CD4-positive, alpha-beta T cell (primary cell): ENCODE measurements at places on chromosomes 1 and 21. TPM values are rescaled to one million over a fixed set of nuclear protein-coding genes. Genes with fewer than 3 reads are reported as not detected.

- peaks cover 64% of the 10 kb centered on the region for H3K4me1 ChIP-seq
- peak; percentile 33 for DNase-seq
- no peaks in the 10 kb centered on the region for H3K36me3 ChIP-seq
- peaks cover 91% of the 10 kb centered on the region for H3K27me3 ChIP-seq
- no peak overlapping the region for H3K4me3 ChIP-seq
Measured at GRCh38 chr1:63320022-63320721, 2.2 kb upstream of the FOXD3 start.

The GJA5 gene
- total RNA-seq: not detected

DNA sequence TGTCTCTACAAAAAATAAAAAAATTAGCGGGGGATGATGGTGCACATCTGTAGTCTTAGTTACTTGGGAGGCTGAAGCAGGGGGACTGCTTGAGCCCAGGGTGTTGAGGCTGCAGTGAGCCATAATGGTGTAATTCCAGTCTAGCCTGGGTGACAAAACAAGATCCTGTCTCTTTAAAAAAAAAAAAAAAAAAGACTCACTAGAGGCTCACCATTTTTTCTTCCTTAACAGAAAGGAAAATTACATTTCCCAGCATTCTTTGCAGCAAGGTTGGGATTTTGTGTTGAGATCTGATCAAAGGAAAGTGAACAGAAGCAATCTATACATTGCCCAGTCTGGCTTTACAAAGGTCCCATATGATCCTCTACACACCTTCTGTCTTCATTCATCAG lies 21.5 kb downstream of the GFI1 start:
- H3K4me3 ChIP-seq: no peak overlapping the region
- H3K4me1 ChIP-seq: peaks cover 31% of the 10 kb centered on the region
- H3K27ac ChIP-seq: no peak overlapping the region
- DNase-seq: no peak
- no peaks in the 10 kb centered on the region for H3K36me3 ChIP-seq

GRCh38 chr1:173581383-173582079 lies 21.3 kb downstream of the SLC9C2 start:
- no peak for DNase-seq
- no peak overlapping the region for H3K27ac ChIP-seq
- H3K27me3 ChIP-seq: no peaks in the 10 kb centered on the region

- H3K27me3 ChIP-seq: peaks cover 2% of the 10 kb centered on the region
- no peak overlapping the region for H3K4me3 ChIP-seq
- H3K4me1 ChIP-seq: no peaks in the 10 kb centered on the region
- no peak overlapping the region for H3K27ac ChIP-seq
- no peaks in the 10 kb centered on the region for H3K36me3 ChIP-seq
Measured at GRCh38 chr1:54557671-54558355, 9.8 kb downstream of the ACOT11 start.

The PLPPR4 gene
- total RNA-seq: not detected

The ATP1A4 gene
- not detected for total RNA-seq

DNA sequence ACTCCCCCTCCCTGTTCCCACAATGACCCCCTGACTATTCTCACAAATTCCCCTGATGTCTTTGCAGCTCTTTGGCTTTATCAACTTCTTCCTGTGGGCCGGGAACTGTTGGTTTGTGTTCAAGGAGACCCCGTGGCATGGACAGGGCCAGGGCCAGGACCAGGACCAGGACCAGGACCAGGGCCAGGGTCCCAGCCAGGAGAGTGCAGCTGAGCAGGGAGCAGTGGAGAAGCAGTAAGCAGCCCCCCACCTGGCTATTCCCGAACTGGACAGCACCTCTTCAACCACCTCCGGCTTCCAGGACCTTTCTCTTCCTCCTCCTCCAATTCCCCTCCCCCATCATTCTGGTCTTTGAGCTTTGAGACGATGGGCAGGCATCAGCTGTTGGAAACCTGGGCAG lies 4.4 kb upstream of the ATXN7L2 start:
- no peaks in the 10 kb centered on the region for H3K36me3 ChIP-seq
- DNase-seq: no peak
- peaks cover 18% of the 10 kb centered on the region for H3K4me1 ChIP-seq
- no peak overlapping the region for H3K27ac ChIP-seq
- peaks cover 12% of the 10 kb centered on the region for H3K27me3 ChIP-seq

- no peaks in the 10 kb centered on the region for H3K27me3 ChIP-seq
- H3K4me3 ChIP-seq: no peak overlapping the region
Measured at GRCh38 chr1:36136535-36136934, 11.5 kb upstream of the COL8A2 start.

GRCh38 chr1:30896905-30897304 lies 11.7 kb downstream of the SDC3 start:
- H3K27me3 ChIP-seq: no peaks in the 10 kb centered on the region
- DNase-seq: no peak
- no peak overlapping the region for H3K4me3 ChIP-seq
- peaks cover 2% of the 10 kb centered on the region for H3K4me1 ChIP-seq
- H3K27ac ChIP-seq: no peak overlapping the region

- no peak for DNase-seq
- H3K27me3 ChIP-seq: no peaks in the 10 kb centered on the region
- H3K36me3 ChIP-seq: no peaks in the 10 kb centered on the region
- H3K4me1 ChIP-seq: no peaks in the 10 kb centered on the region
- H3K27ac ChIP-seq: no peak overlapping the region
- H3K4me3 ChIP-seq: no peak overlapping the region
Measured at GRCh38 chr1:187654635-187655034, 825.9 kb downstream of the PLA2G4A start.

DNA sequence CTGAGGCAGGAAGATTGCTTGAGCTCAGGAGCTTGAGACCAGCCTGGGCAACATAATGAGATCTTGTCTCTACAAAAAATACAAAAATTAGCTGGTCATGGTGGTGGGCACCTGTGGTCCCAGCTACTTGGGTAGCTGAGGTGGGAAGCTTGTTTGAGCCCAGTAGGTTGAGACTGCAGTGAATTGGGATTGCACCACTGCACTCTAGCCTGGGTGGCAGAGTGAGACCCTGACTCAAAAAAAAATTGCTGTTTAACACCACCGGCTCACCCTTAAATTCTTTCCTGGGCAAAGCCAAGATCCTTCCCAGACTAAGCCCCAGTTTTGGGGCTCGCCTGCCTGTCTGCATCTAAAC lies 6.6 kb upstream of the NSUN4 start:
- H3K27ac ChIP-seq: no peak overlapping the region
- H3K4me3 ChIP-seq: no peak overlapping the region
- H3K36me3 ChIP-seq: no peaks in the 10 kb centered on the region

- H3K27ac ChIP-seq: no peak overlapping the region
- no peak for DNase-seq
Measured at GRCh38 chr1:11377001-11377583, 101.9 kb upstream of the DISP3 start.

GRCh38 chr1:205597691-205598314 lies 34.0 kb downstream of the ELK4 start:
- no peak overlapping the region for H3K27ac ChIP-seq
- H3K27me3 ChIP-seq: no peaks in the 10 kb centered on the region
- H3K36me3 ChIP-seq: peaks cover 31% of the 10 kb centered on the region
- peaks cover 11% of the 10 kb centered on the region for H3K4me1 ChIP-seq
- no peak for DNase-seq

- peaks cover 26% of the 10 kb centered on the region for H3K4me1 ChIP-seq
- no peak overlapping the region for H3K27ac ChIP-seq
- no peaks in the 10 kb centered on the region for H3K27me3 ChIP-seq
- peaks cover 12% of the 10 kb centered on the region for H3K36me3 ChIP-seq
Measured at GRCh38 chr1:43834280-43835081, 99.1 kb upstream of the ARTN start.

GRCh38 chr1:115768549-115768948 lies at the start of gene CASQ2:
Gene CASQ2 (minus strand): TSS chr1:115768714. CDS start chr1:115768541, 173 bp downstream.
- no peak for DNase-seq
- peaks cover 6% of the 10 kb centered on the region for H3K27me3 ChIP-seq
- no peak within 1 kb of the TSS for H3K27ac ChIP-seq
- H3K4me1 ChIP-seq: peaks cover 3% of the 10 kb centered on the region
- no peaks in the 10 kb centered on the region for H3K36me3 ChIP-seq
- H3K4me3 ChIP-seq: no peak within 1 kb of the TSS

- H3K27ac ChIP-seq: no peak overlapping the region
- H3K27me3 ChIP-seq: no peaks in the 10 kb centered on the region
- DNase-seq: no peak
- peaks cover 4% of the 10 kb centered on the region for H3K36me3 ChIP-seq
Measured at GRCh38 chr1:110394493-110394820, 3.6 kb upstream of the SLC16A4 start.

The KRTAP10-5 gene
- not detected for total RNA-seq

DNA sequence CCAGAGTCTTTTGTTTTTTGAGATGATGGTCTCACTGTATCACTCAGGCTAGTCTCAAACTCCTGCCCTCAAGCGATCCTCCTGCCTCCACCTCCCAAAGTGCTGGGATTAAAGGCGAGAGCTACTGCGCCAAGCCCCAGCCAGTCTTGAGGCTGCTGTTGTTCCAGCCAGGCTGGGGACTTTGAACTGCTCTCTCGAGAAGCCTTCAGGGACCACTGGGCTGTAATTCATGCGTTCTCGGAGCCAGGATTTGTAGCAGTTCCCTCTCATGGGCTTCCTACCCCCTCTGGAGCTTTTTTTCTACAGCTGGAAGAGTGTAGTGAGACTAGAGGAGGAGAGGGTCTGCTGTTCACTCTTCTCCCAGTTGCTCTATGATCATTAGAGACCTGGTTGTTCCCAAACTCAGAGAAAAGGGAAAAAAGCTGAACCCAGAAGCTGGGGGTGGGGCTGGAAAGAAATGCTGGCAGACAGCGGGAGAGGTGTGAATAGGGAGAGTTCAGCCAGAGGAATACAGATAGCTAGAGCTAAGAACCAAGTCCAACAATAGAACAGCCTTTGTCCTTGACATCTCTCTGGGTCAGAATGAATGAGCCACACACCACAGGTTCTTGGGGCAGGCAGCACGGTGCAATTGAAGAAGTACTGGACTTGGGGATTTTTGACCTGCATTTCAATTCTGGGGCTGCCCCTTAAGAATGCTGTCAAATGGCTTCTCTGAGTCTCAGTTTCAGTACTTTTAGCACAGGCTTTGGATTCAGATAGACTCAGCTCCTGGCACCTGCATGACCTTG lies 13.2 kb upstream of the SLC41A1 start:
- no peaks in the 10 kb centered on the region for H3K27me3 ChIP-seq
- H3K4me1 ChIP-seq: peaks cover 5% of the 10 kb centered on the region
- H3K27ac ChIP-seq: no peak overlapping the region

The AQP10 gene
- not detected for total RNA-seq

The ICOSLG gene
- total RNA-seq: 22.2 TPM

- no peak overlapping the region for H3K4me3 ChIP-seq
- H3K27ac ChIP-seq: no peak overlapping the region
- H3K27me3 ChIP-seq: no peaks in the 10 kb centered on the region
- no peaks in the 10 kb centered on the region for H3K36me3 ChIP-seq
Measured at GRCh38 chr1:101444873-101445618, 208.2 kb downstream of the S1PR1 start.

The BACE2 gene
- 0.16 TPM for total RNA-seq

The TRPM2 gene
- total RNA-seq: 2.9 TPM

GRCh38 chr21:32087447-32087846 lies 191.4 kb downstream of the MIS18A start:
- H3K4me3 ChIP-seq: no peak overlapping the region
- no peaks in the 10 kb centered on the region for H3K4me1 ChIP-seq

The MCOLN2 gene
- 9.7 TPM for total RNA-seq

GRCh38 chr1:196531737-196532524 lies 76.3 kb downstream of the KCNT2 start:
- H3K4me1 ChIP-seq: no peaks in the 10 kb centered on the region
- H3K4me3 ChIP-seq: no peak overlapping the region
- H3K27ac ChIP-seq: no peak overlapping the region
- no peak for DNase-seq
- no peaks in the 10 kb centered on the region for H3K27me3 ChIP-seq
- H3K36me3 ChIP-seq: no peaks in the 10 kb centered on the region

- no peaks in the 10 kb centered on the region for H3K4me1 ChIP-seq
- no peak overlapping the region for H3K27ac ChIP-seq
- H3K36me3 ChIP-seq: no peaks in the 10 kb centered on the region
- no peak overlapping the region for H3K4me3 ChIP-seq
- H3K27me3 ChIP-seq: peaks cover 14% of the 10 kb centered on the region
Measured at GRCh38 chr1:59979666-59980065, 53.1 kb upstream of the CYP2J2 start.

- DNase-seq: no peak
- H3K4me3 ChIP-seq: no peak overlapping the region
- H3K36me3 ChIP-seq: no peaks in the 10 kb centered on the region
- H3K27ac ChIP-seq: no peak overlapping the region
- H3K27me3 ChIP-seq: no peaks in the 10 kb centered on the region
Measured at GRCh38 chr1:224760163-224760562, 144.0 kb downstream of the CNIH3 start.

The TNFAIP8L2 gene
- total RNA-seq: 0.70 TPM

The RAVER2 gene
- total RNA-seq: 1.0 TPM

The IL19 gene
- total RNA-seq: not detected

DNA sequence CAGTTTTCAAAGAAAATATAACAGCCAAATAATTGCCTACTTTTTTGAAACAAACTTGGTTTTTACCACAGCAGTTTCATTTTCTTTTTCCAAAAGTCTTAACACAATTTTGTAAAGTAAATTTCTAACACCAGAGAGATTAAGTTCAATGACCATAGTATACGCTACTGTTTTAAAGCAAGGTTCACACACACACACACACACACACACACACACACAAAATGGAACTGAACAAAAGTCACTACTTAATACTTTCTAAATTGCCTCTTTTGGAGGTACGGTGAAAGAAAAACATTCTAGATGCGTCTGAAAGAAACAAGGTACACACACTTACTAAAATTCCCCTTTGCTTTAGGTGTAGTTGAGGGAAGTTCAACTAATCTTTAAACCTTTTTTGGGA lies 30.1 kb downstream of the C21orf91 start:
- DNase-seq: no peak
- H3K36me3 ChIP-seq: peaks cover 14% of the 10 kb centered on the region
- H3K27me3 ChIP-seq: no peaks in the 10 kb centered on the region
- peak overlapping the region; percentile 43 for H3K27ac ChIP-seq

DNA sequence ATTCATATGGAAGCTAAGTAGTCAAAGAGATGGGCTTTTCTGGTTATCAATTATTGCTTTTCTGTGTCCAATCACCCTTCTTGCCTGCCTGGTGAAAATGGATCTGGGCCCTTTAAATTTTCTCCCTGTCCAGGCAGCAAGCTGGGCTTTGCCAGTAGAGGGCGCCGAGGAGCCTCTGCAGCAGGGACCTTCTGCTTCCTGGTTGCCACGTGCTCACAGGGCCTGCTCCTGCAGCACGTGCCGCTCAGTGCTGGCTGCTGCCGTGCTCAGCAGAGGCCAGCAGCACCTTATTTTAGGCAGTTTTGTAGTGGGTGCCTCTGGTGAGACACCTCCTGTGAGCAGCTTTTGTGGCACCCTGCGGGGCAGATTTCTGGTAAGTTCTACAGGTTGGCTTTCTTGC lies 4.0 kb downstream of the ACTL8 start:
- no peaks in the 10 kb centered on the region for H3K4me1 ChIP-seq
- no peaks in the 10 kb centered on the region for H3K36me3 ChIP-seq
- no peak overlapping the region for H3K27ac ChIP-seq
- no peak overlapping the region for H3K4me3 ChIP-seq

DNA sequence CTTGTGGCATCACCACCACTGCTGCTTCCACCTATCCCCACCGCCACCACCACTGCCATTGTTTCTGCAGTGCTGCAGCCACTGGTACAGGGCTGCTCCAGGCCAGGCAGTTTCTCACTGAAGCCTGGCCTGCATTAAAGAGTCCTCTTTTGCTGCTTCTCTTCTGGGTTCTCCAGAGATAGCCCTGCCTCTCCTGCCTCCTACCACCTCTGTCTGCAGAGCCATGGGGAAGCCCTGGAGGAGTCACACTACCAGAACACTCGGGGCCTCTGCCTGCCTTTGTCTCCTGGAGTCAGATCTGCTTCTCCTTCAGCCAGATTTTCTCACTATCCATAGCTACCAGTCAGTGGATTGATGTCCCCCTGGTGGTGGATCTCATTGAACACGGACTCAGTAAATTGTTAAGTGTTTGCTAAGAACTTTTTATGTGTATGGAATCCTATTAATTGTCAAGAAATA lies 37.7 kb upstream of the DDAH1 start:
- no peak overlapping the region for H3K4me3 ChIP-seq
- H3K27ac ChIP-seq: no peak overlapping the region
- H3K36me3 ChIP-seq: no peaks in the 10 kb centered on the region
- H3K27me3 ChIP-seq: peaks cover 6% of the 10 kb centered on the region
- no peaks in the 10 kb centered on the region for H3K4me1 ChIP-seq
